ENCODE measurements at places on chromosomes 6 and 20.

DNA sequence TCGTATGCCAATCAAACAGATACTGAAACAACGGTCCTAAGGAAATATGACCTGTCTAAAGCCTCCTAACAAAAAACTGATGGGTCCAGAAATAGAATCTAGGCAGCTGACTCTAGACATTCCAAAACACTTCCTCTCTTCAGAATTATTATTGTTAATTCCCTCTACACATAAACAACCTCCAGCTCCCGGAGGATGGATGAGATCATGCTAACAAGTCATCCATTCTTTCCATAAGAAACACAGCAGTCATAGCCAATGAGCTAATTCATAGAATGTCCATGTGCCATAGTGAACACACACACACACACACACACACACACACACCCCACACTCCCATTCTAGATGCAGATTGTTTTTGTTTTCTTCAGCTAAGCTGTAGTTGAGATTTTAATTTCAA, 44.3 kb downstream of the HDGFL1 start:
- no peak for DNase-seq

- DNase-seq, result peak; percentile 92
These were observed 98.9 kb downstream of the SMPDL3A start for GRCh38 chr6:122887941-122888340.

GRCh38 chr6:67121115-67121514, 1414.1 kb upstream of the EYS start:
- no peak for DNase-seq

GRCh38 chr6:166751051-166751595, 124.1 kb upstream of the RPS6KA2 start:
- DNase-seq, result no peak

- no peak for DNase-seq
These were observed 23.6 kb upstream of the FBXL4 start for GRCh38 chr6:98971303-98971702.

- no peak for DNase-seq
These were observed 12.9 kb downstream of the MAPRE1 start for GRCh38 chr20:32832664-32833063.

DNA sequence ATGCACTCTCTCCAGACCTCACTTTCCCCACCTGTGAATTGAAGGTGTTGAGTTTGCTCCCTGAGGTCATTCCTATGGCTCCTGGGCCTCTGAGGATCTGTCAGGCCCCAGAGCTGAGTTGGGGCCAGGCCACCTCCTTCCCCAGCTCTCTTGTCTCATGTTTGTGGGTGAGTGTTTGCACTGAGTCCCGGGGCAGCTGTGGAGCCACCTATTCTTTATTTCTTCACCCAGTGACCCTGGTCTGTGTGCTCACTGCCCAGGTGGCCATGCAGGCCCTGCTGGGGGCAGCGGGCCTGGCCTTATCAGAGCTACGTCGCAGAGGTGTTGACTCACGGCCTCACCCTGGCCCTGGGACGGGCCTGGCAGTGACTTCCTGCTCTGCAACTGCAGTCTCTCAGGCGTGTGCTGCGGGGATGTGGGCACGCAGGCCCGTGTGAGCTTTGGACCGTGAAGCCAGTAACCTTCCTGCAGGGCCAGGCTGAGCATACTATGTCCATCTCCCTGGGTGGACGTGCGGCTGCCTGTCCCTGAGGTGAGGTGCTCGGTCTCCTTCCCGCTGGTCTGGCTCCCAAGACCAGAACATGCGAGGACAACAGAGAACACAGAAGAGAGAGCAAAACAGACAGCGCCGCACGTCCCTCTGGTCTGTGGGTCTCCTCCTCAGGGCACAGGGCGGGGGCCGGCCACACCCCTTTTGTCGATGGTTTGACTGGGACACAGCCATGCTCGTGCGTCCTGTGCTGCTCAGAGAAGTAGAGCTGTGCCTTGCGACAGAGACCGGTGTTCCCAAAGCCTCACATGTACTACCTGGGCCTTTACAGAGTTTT, 12.1 kb downstream of the TMEM181 start:
- DNase-seq, result no peak

DNA sequence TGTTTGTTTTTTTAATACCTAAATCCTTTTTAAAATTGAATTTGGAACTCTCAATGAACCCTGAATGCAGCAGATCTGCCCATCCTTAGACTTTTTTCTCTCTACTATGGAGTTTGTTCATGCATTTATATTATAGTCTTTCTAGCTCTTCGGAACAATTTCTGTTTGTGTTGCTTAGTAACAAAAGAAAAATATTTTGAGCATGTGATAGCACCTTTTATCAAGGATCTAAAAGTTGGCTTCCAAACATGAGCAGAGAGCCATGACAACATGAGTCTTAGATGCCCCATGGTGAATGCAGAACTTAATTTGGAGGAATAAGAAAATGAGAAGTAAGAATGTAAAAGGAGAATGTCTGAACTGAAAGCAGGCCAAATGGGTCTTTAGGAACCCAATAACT, 133.7 kb downstream of the EDN1 start:
- no peak for DNase-seq

DNA sequence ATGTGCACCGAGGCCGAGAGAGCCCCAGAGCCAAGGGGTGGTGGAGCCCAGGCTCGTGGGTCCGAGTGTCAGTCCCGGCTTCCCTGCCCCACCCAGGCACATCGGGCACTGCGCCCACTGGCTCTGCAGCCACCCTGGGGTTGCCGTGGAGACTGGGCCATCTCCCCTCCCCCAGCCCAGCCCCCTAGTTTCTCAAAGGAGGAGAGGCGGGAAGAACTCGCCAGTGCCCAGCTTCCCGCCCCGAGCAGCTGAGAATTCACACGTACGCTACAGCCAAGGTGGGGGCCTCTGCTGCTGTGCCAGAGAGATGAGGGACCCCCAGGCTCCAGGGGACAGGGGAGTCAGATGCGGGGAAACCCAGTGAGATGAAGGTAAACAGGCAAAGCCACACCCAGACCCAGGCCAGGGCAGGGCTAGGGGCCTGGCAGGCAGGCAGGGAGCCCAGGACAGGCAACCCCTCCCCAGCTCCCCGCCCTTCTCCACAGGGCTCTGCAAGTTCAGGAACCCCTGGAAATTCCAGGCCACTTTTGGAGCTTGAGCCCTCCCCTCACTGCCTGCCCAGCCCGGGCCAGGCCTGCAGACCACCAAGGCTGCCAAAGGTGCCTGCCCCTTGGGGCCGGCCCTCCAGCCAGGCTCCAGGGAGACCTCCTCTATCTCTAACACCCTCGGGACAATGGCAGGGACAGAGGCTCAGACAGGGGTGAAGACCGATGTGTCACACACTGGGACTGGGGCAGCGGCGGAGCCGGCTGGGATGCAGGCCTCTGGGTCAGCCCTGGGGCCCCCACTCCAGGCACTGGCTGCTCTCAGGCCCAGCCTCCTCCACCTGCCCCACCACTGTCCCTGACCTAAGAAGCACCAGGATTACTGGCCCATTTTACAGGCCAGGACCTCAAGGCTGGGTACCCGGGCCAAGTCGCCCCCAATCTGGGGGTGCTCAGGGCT, 6.0 kb downstream of the LAMA5 start:
- no peak for DNase-seq

GRCh38 chr6:155162682-155163081, 101.1 kb upstream of the CLDN20 start:
- DNase-seq, result no peak

GRCh38 chr6:81625216-81625615, 127.3 kb downstream of the TENT5A start:
- no peak for DNase-seq

DNA sequence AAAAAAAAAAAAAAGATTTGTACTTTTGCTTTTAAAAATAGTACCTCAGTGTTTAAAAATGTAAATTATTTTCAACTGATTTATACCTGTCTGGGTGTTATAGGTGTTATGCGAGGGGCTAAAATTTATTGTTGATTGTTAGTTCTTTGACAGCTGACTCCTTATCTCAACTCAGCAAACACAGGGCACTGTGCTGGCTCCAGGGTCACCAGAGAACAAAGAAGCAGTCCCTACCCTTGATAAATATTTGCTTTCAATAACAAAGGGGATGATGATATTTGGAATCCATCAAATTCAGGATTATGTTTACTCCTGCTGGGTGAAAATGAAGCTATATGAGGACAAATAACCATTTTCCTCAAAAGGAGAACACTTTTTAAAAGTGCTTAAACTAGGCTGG, 34.2 kb upstream of the KAT14 start:
- DNase-seq, result no peak

GRCh38 chr6:114119056-114119455, 148.1 kb upstream of the HDAC2 start:
- no peak for DNase-seq

DNA sequence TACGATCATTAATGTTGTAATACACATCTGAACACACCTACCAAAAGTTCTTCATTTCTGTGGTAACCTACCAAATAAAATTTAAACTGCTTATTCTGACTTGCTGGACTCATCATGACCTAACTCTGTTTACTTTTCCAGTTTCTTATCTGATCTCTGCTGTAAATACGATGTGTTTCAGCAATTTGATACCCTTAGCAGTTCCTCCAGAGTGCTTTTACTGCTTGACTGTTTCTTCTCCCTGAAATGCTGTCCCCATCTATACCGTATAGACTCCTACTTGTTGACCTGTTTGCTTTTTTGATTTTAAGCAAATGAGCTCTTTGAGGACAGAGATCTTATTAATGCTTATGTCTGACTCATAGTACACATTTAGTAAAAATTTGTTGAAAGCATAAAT, 119.5 kb downstream of the SCAF8 start:
- DNase-seq, result no peak

DNA sequence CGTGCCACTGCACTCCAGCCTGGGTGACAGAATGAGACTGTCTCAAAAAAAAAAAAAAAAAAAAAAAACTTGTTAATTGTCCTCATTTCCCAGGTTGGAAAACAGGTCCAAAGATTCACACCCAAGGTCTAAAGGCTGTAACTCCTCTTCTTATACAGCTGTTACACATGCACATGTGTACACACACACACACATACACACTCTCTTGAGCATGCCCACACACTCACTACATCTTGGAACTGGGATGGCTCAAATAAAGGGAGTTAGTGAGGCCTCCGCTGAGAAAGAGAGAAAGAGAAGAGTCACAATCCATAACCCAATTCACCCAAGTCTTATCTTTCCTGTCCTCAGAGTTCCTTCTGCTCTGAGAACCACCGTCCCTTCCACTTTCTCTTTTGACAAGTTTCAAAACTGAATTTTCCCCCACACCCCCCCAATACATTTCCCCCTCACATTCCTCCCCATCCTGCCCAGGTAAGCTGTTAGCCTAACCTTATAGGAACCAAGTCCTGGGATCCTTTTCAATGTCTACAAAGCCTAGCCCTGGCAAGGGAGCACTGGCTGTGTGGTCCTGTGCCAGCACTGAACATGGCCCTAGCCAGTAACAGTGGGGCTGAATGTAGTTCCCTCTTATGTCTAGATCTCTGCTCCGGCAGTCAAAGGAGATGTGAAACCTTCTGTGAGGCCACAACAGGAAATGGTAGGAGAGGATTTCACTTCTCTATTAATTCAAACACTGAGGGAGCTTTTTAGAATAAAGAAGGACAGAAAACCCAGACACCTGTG, 3.2 kb upstream of the HLA-DMB start:
- DNase-seq, result no peak

GRCh38 chr20:1462834-1463233, 3.8 kb downstream of the NSFL1C start:
- no peak for DNase-seq

- DNase-seq, result no peak
These were observed 608.0 kb downstream of the COL12A1 start for GRCh38 chr6:74597840-74598239.

DNA sequence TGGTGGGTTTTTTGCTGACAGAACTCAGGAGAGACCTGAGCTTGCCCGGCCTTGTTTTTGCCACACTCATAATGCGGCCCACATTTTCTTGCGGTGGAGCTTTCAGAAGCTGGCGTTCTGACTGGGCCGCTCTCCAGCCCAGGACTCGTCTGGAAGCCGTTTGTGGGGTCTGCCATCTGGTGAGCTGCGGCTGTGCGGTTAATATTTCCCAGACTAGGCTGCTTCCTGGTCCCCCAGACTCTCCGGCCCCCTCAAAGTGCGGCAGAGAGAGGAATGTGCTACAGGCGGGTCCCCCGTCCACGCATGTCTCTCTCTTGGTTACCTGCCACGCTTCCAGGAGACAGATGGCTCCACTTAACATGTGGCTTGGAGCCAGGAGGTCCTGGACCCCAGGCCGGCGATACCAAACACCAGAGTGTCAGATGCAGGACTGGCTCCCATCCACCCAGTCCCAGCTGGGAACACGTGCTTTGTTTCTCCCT, 128.9 kb upstream of the PMEPA1 start:
- no peak for DNase-seq

DNA sequence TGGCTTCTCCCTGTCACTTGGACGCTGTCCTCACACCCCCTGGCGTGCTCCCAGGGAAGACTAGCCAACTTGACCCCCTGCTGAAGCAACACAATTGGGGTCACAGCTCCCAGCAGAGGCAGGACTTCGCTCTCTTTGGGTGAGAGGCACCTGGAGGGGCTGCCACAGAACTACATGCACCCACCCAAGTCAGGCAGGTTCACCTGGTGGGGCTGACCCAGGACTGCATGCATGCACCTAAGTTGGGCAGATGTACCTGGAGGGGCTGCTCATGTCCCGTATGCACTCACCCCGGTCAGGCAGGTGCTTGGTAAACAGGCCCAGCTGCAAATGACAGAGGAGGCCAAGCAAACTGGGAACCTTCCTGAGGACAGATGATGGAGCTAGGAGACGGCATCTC, 154.3 kb upstream of the RPS6KA2 start:
- no peak for DNase-seq

GRCh38 chr6:34005901-34006531, 139.9 kb downstream of the GRM4 start:
- no peak for DNase-seq

DNA sequence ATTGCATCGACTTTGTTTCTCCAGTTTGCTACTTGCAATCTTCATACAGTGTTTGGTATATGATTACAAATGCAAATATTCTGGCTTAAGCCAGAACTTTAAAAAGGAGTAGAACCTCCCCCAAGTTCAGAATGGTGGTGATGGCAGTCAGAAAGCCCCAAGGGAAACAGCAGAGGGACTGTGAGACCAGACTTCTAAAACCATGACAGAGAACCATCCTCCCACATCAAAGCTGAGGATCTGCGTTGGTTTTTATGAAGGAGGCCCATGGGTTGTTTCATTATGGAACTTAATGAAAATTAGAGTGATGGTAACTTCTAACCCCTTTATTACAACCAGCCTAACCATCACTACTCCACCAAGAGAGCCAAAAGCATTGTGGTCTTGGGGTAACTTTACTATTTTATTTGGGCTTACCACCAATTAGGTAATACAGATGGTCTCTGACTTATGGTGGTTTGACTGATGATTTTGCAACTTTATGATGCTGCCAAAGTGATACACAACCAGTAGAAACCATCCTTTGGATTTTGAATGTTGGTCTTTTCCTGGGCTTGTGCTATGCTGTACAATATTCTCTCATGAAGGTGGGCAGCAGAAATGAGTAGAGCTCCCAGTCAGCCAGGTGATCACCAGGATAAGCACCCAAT, 10.9 kb upstream of the MRS2 start:
- DNase-seq, result no peak

- no peak for DNase-seq
These were observed 177.0 kb downstream of the TTLL2 start for GRCh38 chr6:167501831-167502385.

- no peak for DNase-seq
These were observed 515.2 kb downstream of the MAFB start for GRCh38 chr20:40173872-40174271.

Data from cerebellar nuclear complex (tissue), 1 donor.